ENCODE measurements at places on chromosomes 1 and 21. TPM values are rescaled to one million over a fixed set of nuclear protein-coding genes. Genes with fewer than 3 reads are reported as not detected.

Gene EPHA10
- 0.11 TPM for total RNA-seq

DNA sequence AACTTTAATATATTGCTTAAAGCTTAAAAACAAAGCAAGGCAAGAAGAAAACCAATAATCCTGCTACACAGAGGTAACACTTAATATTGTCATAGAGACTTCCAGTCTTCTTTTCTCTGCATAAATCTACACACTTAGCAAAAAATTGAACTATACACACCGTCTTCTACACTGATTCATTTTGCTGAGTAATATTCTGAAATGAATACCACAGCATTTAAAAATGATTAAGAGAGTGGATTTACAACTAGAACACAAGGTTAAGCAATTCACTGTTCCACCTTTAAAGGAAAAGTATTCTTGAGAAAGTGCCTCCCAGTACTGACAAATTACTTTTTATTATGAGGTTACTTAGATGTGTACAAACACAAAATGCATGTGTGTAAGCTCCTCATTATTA lies 22.2 kb upstream of the ITPKB start:
- H3K36me3 ChIP-seq: no peaks in the 10 kb centered on the region
- no peak overlapping the region for H3K27ac ChIP-seq
- no peaks in the 10 kb centered on the region for H3K27me3 ChIP-seq
- DNase-seq: no peak
- no peak overlapping the region for H3K4me3 ChIP-seq

DNA sequence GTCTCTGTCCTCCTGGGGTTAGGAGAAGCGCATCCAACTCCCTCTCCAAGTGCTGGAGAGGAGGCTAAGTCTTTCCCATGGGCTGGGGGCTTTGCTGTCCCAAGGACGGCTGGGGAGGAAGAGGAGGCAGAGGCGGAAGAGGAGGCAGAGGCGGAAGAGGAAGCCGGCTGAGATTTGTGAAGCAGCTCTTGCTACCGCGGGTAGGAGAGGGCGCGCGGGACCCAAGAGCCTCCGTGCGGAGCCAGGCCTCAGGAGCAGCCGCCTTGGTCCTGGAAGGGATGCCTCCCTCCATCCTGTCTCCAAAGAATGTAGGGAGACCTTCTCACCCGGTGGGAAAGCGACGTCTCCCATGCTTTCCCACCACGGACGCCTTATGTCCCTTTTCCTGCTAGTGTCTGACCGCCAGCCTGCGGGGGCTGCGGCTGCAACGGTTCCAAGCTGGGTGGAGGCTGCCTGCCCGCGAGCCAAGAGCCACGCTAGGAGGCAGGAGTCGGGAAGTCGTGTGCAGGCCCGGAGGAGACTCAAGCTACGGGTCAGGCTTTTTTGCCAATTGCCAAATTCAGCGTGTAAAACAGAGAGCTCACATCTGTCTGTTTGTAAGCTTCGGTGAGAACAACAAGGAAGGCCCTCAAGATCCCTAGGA lies 320.3 kb downstream of the FAM72C start:
- no peaks in the 10 kb centered on the region for H3K36me3 ChIP-seq
- no peak overlapping the region for H3K4me3 ChIP-seq
- H3K27ac ChIP-seq: no peak overlapping the region
- no peak for DNase-seq

DNA sequence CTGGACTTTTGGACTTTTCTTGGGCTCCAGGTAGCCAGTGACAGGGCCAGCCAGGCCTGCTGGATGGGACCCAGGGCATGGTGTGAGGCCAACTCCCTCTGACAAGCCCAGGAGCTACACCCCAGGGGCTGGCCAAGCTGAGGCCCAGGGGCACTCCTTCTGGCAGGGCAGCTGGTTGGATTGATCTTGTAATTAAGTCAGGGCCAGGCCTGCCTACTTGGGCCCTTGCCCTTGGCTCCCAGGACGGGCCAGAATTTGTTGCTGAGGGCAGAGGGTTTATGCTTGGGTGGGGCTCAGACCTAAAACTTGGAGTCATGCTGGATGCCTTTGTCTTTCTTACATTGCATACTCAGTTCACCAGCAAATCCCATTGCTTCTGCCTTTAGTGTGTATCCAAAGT lies 20.7 kb downstream of the KCNA2 start:
- no peak overlapping the region for H3K27ac ChIP-seq
- H3K4me3 ChIP-seq: no peak overlapping the region
- no peaks in the 10 kb centered on the region for H3K36me3 ChIP-seq
- peaks cover 12% of the 10 kb centered on the region for H3K4me1 ChIP-seq

All from ascending aorta (tissue), 2 donors.